Stimulated activated CD8-positive, alpha-beta memory T cell treated with anti-CD3 and anti-CD28 coated beads, Interleukin-12 subunit alpha, Interleukin-12 subunit beta, amount 100 ng/mL, for 1 hour (primary cell): ENCODE measurements at places on chromosomes 4 and X.

GRCh38 chr4:3686753-3687152 lies 79.4 kb upstream of the ADRA2C start:
- DNase-seq: no peak

GRCh38 chr4:2823671-2824328 lies 19.8 kb upstream of the ADD1 start:
- DNase-seq: no peak

DNA sequence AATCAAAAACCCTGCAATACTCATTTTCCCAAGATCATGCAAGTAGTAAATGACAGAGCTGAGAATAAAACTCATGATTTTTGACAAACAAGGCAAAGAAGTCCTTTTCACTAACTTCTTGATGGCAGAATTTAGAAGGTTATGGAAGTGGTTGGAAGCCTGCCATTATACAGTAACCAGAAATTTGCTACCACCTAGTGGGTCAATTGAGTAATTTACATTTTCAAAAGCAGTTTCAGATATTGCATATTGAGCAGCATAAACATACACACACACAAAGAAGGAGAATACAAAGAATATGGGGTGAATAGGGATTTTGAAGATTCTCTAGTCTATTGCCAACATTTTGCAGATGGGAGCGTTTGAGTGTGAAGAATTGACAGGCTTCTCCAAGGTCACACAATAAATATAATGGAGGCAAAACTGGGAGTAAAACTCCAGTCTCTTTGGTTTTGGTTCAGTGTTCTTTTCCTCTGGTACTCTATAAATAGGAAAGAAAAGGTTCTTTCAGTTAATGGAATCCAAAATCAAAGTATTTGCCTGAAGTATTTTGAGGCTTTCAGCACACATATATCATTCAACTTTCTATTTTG lies 70.2 kb downstream of the GC start:
- no peak for DNase-seq

- no peak for DNase-seq
Measured at GRCh38 chr4:122666527-122667245, 45.8 kb upstream of the IL21 start.

DNA sequence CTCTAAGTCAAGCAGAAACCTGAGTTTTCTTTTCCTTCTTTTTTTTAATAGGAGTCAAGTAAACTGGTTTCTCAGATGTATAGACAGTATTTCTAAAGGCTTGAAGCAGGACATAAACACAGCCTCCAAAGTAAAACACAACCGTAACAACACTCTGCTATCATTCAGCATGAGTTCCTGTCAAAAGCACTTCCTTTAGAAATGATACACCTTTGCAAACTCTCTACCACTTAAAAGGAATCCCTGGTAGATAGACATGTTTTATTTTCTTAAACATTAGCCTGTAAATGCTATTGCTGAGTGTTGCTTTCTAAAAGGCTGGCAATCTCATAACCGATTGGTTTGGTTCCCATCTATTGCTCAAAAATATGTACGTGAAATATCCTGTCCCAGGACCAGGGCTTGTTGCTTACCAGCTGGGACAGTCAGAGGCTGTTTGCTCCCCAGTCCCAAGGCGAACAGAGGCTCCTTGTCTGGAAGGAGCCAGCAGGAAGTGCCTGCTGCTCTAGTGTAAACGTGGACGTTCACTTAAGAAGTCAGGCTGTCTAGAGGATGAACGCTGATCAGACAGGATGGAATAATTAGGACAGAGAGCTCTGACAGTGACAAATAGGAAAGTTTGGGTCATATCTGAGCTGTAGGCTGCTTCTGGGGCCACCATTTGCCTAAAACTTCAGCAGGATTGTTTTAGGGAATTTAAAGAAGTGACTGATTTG lies 173.9 kb upstream of the KLF3 start:
- DNase-seq: no peak

DNA sequence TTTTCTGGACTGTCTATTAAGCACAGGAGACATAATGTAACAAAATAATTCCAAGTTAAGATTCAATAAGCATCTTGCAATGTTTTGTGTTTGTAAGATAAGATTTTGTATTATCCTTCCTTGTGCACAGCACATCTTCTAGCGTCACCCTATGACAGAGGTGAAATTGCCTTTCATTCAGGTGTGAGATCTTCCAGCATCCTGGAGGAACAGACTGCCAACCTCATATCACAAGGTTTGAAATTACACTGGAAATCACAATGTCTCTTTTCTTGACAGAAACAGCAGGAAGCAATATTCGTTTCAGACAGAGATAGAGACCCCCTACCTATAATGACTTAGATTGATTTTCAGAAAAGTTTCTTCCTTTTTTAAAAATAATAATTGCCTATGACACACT lies 668.6 kb downstream of the GABRG1 start:
- DNase-seq: no peak

- no peak for DNase-seq
Measured at GRCh38 chr4:143402776-143403552, 66.3 kb downstream of the GAB1 start.

DNA sequence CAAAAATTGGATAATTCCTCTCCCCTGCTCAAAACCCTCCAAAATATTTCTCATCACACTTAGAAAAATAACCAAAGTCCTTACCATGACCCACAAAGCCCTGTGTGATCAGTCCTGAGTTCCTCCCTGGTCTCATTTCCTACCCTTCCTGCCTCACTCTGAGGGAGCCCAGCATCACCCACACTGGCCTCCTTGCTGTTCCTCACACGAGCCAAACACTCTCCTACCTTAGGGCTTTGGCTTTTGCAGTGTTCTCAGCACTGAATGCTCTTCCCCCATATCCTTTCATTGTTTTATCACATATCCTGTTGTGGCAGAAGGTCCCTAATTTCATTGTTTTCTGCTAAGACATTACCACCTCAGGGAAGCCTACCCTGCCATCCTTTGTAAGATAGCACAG lies 12.2 kb downstream of the MGAT4D start:
- DNase-seq: no peak

- DNase-seq: no peak
Measured at GRCh38 chr4:148747721-148748268, 305.6 kb upstream of the NR3C2 start.

DNA sequence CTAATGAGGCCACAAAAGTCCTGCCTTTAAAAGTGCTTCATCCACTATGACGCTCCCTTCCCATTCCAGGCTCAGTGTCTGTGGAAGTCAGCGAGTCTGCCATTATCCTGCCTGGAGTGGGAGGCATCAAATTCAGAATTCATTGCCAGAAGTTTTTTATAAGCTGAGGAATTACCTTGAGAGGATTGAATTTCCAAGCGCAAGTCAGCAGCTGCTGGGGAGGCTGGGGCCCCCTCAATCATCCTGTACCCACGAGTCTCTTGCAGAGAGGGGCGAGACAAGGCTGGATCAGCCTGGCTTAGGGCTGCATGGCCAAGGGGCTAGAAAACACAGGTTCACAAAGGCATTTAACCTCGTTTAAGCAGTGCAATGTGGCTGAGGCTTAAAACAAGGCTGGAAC lies 170.5 kb upstream of the NOCT start:
- no peak for DNase-seq

DNA sequence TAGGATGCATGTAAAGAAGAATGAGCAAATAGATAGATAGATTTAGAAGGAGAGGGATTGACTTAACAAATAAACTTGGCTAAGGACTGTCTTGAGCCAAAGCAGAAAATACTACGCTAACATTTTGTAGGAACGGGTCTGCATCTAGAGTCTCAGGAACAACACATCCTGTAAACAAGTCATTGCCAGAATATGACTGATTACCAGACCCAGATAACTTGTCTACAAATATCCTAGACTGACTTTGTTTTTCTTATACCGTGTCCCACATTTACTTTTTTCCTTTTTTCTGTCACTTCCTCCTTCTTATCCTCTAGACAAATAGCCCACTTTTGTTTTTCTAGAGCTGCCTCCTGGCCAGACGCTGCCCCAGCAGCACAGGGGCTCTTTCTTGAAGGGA lies 393.6 kb downstream of the PDGFC start:
- DNase-seq: no peak

- no peak for DNase-seq
Measured at GRCh38 chr4:83716874-83717273, 181.0 kb downstream of the GPAT3 start.

DNA sequence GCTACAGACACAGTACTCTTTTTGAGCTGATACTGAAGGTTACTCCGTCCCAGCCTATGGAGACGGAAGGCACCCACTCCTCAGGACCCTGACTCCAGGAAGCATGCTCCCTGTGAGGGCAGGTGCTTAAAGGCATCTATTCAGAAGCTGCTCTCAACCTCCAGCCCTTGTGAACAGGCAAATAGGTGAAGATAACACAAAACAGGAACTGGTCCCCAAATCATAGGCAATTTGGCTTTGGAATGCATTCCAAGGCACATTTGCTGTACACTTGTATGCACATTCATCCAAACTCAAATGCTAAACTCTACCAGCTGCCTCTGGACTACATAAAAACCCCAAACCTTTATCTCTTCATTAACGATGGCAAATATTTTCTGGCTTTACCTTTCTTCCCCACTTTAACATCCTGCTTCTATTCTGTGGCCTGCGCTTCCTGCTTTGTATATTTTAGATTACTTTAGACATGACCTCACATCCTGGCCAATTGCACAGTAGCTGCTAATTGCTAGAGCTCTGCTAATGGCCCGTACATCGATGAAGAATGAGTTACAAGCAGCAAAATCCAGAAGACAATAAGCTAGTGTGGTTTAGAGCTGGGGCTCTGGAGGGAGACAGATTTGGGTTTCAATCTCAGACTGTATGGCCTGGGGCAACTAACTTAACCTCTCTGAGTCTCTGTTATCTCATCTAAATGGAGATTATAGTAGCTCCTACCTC lies 3.2 kb downstream of the SEL1L3 start:
- DNase-seq: no peak

GRCh38 chrX:10722851-10723250 lies 102.5 kb upstream of the MID1 start:
- DNase-seq: no peak

DNA sequence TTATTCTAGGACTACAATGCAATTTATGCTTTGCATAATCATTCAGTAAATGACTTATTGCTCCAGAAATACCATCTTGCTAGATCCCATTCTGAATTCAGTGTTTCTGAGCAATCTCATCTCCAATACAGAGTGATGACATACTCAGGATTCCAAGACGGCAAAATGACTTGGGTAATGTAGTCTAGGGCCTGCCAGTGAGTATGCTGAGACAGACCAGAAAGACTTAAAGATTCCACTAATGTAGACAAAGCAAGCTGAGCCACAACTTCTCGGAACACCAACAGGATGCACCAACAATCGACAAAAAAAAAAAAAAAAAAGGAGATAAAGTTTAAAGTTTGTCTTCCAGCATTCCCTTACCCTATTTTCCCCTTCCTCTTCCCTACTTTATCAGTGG lies 919 bp upstream of the SEC24B start:
- no peak for DNase-seq

DNA sequence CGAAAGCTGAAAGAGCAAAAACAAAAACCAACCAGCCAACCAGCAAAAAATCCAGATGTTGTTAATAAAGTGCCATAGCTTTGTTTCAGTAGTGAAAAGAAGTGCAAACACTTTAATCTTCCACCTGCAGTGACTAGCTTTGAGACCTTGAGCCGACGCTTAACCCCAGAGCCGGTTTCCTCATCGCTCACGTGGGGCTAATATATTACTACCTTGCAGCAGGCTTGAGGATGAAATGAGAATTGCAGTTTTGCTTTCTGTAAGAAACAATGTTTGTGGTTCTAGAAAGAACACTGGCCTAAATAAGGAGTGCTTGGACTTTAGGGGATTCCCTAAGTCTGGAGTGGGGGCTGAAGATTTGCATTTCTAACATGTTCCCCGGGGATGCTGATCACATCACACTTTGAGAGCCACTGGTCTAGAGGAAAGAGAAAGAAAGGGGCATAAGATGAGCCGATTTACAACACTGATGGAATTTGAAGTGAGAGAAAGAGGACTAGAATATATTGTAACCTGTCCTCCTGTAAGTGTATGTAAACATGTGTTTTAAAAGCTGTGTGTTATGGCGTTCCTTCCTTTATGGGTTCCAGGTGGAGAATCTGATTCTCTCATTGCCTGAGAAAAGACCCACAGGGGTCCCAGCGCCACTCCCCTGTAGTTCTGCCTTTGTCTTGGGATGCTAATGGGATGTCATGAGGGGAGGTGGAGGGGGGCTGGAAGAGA lies 1.4 kb downstream of the FGF2 start:
- DNase-seq: no peak

DNA sequence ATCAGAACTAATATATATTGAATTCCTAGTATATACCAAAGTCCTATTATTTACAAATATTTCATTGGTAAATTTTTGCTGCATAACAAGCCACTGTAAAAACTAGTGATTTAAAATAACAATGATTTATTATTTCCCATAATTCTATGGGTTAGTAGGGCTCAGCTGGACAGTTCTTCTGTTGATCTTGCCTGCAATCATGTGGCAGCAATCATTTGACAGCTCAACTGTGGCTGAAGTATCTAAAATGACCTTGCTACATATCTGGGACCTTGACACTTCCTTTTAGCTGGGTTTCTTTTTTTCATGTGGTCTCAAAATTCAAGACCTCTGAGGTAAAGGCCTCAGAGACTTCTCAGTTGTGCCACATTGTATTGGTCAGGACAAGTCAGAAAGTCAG lies 598.5 kb upstream of the PITX2 start:
- no peak for DNase-seq

- no peak for DNase-seq
Measured at GRCh38 chr4:79993476-79993875, 79.6 kb downstream of the ANTXR2 start.

GRCh38 chr4:7584606-7585159 lies 150.0 kb upstream of the PSAPL1 start:
- DNase-seq: no peak

- DNase-seq: no peak
Measured at GRCh38 chrX:51568586-51568985, 50.1 kb downstream of the CENPVL3 start.
